Activated T-cell treated with anti-CD3 and anti-CD28 coated beads for 4 hours (primary cell): ENCODE measurements at places on chromosomes 4 and X.

GRCh38 chr4:138111462-138112000 is 130.6 kb downstream of the SLC7A11 start:
- DNase-seq, result no peak

- no peak for DNase-seq
Measured at GRCh38 chr4:111792632-111793031, 352.6 kb upstream of the FAM241A start.

GRCh38 chr4:142539796-142540482 is 306.2 kb downstream of the INPP4B start:
- DNase-seq, result no peak

GRCh38 chr4:15755321-15756155 is 22.6 kb upstream of the CD38 start:
- no peak for DNase-seq

DNA sequence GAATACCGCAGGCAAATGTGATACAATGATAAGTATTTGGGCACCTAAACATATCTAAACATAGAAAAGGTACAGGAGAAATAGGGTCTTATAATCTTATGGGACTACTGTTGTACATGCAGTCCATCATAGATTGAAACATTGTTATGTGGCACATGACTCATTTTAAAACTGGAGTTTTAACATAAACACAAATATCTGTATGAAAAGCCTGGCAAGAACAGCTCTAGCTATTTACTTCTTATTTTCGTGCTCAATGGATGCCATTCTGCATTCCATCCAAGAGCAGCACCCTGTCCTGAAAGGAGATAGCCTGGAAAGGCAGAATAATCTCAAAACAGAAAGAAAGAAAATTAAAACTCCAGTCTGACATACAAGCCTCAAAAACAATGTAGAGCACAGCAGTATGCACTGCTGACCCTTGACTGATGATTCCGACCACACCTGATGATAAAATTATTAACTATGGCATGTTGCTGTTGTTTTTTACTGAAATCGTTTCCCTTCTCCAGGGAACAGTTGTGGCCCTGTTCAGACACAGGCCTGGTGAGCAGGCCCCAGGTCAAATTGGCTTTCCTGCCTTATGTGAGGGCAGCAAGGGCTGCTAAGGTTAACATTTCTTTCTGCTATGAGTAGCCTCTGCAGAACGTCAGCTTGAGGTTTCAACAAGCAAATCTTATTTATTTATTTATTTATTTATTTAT is 152.7 kb downstream of the APBB2 start:
- no peak for DNase-seq

GRCh38 chr4:38317041-38317674 is 346.8 kb upstream of the KLF3 start:
- no peak for DNase-seq

GRCh38 chrX:13990126-13990800 is 39.4 kb downstream of the GEMIN8 start:
- no peak for DNase-seq

DNA sequence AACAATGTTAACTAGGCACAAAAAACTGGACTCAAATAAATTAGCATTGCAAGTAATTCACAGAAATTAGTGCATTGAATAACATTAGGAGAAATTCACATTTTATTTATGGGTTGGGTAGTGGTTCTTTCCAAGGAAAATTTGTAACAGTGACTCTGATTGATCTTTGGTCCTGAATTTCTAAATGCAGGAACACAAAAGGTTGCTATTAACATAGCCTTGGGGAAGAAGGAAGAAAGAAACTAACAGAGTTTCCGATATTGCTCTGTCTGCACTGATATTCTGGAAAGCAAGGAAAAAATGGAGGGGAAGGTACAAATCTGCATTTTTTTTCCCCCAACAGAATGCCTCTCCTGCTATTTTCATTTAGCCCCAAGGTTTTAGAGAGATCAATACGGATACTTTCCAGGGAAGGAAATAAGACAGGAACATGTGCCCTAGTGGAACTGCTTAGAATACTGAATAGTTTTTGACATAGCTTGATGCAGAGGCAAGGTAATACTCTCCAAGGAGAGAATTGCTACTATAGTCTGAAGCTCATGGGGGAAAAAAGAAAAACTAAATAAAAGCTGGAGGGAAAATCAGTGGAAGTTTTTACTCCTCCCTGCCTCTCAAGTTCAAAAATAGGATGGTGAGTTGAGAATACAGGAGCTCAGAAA is 490.1 kb downstream of the RAPGEF2 start:
- DNase-seq, result no peak

GRCh38 chr4:162952232-162952631 is 214.5 kb downstream of the NAF1 start:
- DNase-seq, result no peak

DNA sequence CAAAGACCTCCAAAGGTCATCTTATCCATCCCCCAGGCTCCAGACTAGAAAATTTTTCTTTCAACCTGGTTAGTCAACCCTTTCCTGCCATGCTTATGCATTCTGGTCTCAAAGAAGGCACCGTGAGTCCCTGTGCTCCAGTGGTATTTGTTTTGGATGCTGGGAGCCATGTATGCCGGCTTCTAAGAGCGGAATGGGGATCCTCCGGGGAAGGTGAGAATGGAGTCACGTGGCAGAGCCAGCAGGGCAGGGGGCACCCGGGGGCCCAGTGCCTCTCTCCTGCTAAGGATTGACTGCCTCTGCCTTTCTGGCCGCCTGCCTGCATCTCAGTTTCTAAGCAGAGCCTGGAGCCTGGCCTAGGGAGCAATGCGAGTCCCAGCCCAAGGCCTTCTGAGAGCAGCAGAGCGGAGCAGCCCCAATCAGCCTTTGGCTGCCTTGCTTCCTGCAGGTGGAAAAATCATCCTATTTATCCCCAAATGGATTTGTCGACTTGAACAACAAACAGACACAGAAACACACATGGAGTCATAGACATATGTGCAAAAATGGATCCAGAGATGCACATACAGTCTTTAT is 141.0 kb downstream of the PJA1 start:
- DNase-seq, result no peak

GRCh38 chr4:152805818-152806217 is 26.1 kb downstream of the ARFIP1 start:
- DNase-seq, result no peak

DNA sequence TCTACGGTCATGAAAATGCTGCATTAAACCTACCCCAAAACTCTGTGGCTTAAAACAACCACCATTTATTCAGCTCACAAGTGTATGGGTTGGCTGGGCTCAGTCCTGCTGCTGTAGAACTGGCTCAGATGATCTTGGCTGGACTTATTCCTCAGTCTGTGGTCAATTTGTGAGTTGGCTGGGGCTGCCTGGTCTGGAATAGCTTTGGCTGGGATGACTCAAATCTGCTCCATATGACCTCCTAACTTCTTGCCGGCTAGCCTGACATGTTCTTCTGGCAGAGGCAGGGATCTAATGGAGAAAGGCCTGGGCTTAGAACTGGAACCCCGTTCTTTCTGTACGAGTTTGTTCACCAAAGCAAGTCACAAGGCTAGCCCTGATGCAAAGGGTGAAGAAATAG is 71.7 kb downstream of the CFAP299 start:
- no peak for DNase-seq

- DNase-seq, result no peak
Measured at GRCh38 chrX:102902355-102902754, 34.7 kb upstream of the RAB40AL start.

DNA sequence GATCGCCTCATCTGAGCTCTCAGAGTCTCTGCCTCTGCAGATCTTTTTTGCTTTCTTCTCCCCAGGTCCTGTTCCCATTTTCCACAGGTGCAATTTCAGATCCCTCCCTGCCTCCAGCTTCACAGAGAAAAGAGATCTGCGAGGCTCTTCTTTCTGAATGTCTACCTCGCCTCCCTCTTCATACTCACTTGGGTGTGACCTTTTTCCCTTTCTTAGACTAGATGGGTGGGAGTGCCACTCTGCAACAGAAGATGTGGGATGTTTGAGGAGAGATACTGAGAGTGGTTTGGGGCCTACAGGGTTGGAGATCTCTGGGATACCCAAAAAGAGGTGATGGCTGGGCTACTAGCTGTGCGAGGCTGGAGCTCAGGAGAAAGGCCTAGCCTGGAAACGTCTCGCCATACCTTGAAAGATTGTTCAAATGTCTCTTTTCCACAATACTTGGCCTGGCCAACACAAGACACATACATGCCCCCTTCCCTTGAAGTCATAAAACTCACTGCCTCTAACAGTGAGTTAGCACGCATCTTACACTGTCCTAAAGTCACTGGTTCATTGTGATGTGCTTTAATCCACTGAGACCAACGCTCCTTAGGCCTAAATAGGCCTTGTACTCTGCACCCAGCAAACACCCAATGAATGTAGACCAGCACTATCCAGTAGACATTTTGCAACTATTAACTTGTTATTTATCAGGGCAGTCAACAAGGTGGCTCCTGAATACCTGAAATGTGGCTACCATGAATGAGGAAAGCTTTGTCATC is 33.6 kb downstream of the IRF2 start:
- DNase-seq, result no peak

GRCh38 chrX:103573202-103573601 is 12.1 kb upstream of the TCEAL4 start:
- no peak for DNase-seq

GRCh38 chr4:150090836-150091235 is 12.6 kb downstream of the DCLK2 start:
- no peak for DNase-seq

GRCh38 chr4:1898681-1899080 is 27.5 kb downstream of the NSD2 start:
- DNase-seq, result no peak

DNA sequence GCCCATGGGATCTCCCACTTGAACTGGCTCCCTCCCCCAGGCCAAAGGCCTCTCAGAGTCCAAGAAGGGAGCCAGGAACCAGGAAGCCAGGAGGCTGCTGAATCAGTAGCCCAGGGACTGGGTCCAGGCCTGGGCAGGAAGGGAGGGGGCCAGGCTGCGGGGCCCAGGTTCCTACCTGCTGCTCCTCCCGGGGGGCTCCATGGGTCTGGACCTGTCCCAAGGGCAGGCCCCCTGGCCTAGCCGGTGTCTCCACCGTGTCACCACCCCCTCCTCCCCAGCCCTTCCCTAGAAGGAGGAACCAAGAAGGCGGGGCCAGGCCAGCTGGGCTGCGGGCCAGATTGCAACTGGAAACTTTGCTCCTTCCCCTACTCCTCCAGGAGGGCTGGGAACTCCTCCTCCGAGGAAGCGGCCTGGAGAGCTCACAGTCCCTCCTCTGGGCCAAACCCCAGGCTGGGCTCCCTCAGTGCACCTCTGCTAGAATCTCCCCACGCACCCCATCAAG is at the start of gene IQSEC2:
Gene IQSEC2 (minus strand): TSS at position 264 of the 502 bp plus-strand sequence.
- no peak for DNase-seq

GRCh38 chr4:153169776-153170175 is 34.5 kb upstream of the TRIM2 start:
- DNase-seq, result no peak
